IMR-90 (cell line): ENCODE measurements at places on chromosomes 6 and 20. TPM values are rescaled to one million over a fixed set of nuclear protein-coding genes. Genes with fewer than 3 reads are reported as not detected.

The HLA-DQA1 gene
- not detected in 2 replicates for total RNA-seq

The CDC25B gene
- 14.5 and 14.7 TPM in 2 replicates for total RNA-seq

The CTAGE9 gene
- total RNA-seq: not detected in 2 replicates

The WASF1 gene
- 3.0 and 4.4 TPM in 2 replicates for total RNA-seq

The MAP7 gene
- total RNA-seq: 0.28 and 0.36 TPM in 2 replicates

The RBM24 gene
- total RNA-seq: 4.1 and 6.7 TPM in 2 replicates

The HECA gene
- total RNA-seq: 4.3 and 7.2 TPM in 2 replicates

The CFAP206 gene
- total RNA-seq: under 0.01 and 0.28 TPM in 2 replicates

The TCFL5 gene
- 8.2 and 8.3 TPM in 2 replicates for total RNA-seq

The PDCD2 gene
- 46.1 and 50.3 TPM in 2 replicates for total RNA-seq

The ESR1 gene
- total RNA-seq: not detected in 2 replicates

The PREX1 gene
- 0.56 and 0.72 TPM in 2 replicates for total RNA-seq

GRCh38 chr6:21163110-21163837 is 430.3 kb upstream of the SOX4 start:
- H3K4me1 ChIP-seq: peaks cover 1% of the 10 kb centered on the region; the same call in 1 of the 2 replicates
- H3K36me3 ChIP-seq: no peaks in the 10 kb centered on the region
- DNase-seq: peak; percentile 79
- no peaks in the 10 kb centered on the region for H3K27me3 ChIP-seq
- no peak overlapping the region for H3K4me3 ChIP-seq

GRCh38 chr6:126550323-126550722 is 210.4 kb downstream of the CENPW start:
- H3K27me3 ChIP-seq: no peaks in the 10 kb centered on the region
- no peak for DNase-seq
- H3K4me1 ChIP-seq: no peaks in the 10 kb centered on the region
- H3K4me3 ChIP-seq: no peak overlapping the region
- no peaks in the 10 kb centered on the region for H3K36me3 ChIP-seq

GRCh38 chr6:26493258-26493657 is 6.8 kb upstream of the BTN1A1 start:
- H3K27ac ChIP-seq: no peak overlapping the region
- H3K27me3 ChIP-seq: peaks cover 6% of the 10 kb centered on the region
- H3K4me3 ChIP-seq: no peak overlapping the region
- DNase-seq: peak; percentile 55

DNA sequence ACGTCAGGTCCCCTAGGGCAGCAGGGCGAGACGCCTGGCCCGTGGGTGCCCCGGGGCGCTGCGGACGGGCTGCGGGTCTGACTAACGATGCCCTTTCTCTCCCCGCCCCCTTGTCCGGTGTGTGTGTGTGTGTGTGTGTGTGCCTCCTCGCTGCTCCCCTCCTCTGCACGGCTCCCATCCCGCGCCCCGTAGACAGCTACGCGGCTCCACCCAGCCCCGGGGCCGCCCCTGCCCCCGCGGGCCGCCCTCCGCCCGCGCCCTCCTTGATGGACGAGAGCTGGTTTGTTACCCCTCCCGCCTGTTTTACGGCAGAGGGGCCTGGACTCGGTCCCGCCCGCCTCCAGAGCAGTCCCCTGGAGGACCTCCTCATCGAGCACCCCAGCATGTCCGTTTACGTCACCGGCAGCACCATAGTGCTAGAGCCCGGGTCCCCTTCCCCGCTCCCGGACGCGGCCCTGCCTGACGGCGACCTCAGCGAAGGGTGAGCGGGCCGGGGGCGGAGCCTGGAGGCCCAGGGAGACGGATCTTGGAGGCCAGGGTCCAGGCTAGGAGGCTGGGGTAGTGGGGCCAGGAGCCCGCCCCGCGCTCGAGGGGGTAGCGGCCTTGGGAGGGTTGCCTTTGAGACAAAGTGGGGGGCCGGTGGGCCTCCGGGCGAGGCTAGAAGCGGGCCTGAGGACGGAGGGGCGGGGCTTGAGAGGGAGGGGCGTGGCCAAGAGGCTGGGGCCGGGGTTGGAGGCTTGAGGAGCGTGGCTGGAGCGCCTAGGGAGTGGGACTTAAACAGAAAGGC is 5.1 kb downstream of the TP53INP2 start:
- DNase-seq: peak; percentile 54
- peak overlapping the region; percentile 57 for H3K4me3 ChIP-seq
- H3K27ac ChIP-seq: peak overlapping the region; percentile 75
- peaks cover 19% of the 10 kb centered on the region for H3K36me3 ChIP-seq
- peaks cover 23% of the 10 kb centered on the region for H3K4me1 ChIP-seq

DNA sequence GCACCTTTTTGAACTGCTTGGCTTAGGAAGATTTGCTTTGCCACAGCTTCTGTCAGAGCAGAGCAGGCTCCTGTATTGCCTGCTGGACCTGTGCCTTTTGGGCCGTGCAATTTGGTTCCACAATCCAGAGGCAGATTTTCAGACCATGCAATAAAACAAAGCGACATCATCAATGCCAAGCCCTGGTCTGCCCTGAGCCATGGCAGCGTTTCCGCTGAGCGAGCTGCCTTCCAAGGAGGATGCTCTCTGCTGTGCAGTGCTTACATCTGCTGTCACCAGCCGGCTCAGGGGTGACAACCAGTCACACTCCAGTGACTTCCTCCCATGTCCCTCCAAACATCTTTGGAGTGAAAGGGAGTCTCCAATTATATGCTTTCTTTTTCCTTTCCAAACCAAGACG is 282.2 kb downstream of the CDH26 start:
- H3K4me1 ChIP-seq: peaks cover 6% of the 10 kb centered on the region
- no peak for DNase-seq
- H3K4me3 ChIP-seq: no peak overlapping the region
- H3K27ac ChIP-seq: no peak overlapping the region
- no peaks in the 10 kb centered on the region for H3K36me3 ChIP-seq

- H3K27me3 ChIP-seq: no peaks in the 10 kb centered on the region
- H3K4me3 ChIP-seq: peak overlapping the region; percentile 90
- no peaks in the 10 kb centered on the region for H3K4me1 ChIP-seq
- peaks cover 1% of the 10 kb centered on the region for H3K36me3 ChIP-seq
- peak; percentile 8 for DNase-seq
These were observed 425 bp downstream of the HBS1L start for GRCh38 chr6:135054226-135054568.

GRCh38 chr6:156880913-156881312 is 103.7 kb downstream of the ARID1B start:
- H3K4me3 ChIP-seq: no peak overlapping the region
- H3K27me3 ChIP-seq: no peaks in the 10 kb centered on the region
- H3K27ac ChIP-seq: no peak overlapping the region
- DNase-seq: no peak
- peaks cover 21% of the 10 kb centered on the region for H3K4me1 ChIP-seq

GRCh38 chr6:43760210-43761168 is 9.5 kb upstream of the VEGFA start:
- H3K4me3 ChIP-seq: no peak overlapping the region
- H3K36me3 ChIP-seq: no peaks in the 10 kb centered on the region
- peaks cover 10% of the 10 kb centered on the region for H3K4me1 ChIP-seq
- no peak overlapping the region for H3K27ac ChIP-seq

DNA sequence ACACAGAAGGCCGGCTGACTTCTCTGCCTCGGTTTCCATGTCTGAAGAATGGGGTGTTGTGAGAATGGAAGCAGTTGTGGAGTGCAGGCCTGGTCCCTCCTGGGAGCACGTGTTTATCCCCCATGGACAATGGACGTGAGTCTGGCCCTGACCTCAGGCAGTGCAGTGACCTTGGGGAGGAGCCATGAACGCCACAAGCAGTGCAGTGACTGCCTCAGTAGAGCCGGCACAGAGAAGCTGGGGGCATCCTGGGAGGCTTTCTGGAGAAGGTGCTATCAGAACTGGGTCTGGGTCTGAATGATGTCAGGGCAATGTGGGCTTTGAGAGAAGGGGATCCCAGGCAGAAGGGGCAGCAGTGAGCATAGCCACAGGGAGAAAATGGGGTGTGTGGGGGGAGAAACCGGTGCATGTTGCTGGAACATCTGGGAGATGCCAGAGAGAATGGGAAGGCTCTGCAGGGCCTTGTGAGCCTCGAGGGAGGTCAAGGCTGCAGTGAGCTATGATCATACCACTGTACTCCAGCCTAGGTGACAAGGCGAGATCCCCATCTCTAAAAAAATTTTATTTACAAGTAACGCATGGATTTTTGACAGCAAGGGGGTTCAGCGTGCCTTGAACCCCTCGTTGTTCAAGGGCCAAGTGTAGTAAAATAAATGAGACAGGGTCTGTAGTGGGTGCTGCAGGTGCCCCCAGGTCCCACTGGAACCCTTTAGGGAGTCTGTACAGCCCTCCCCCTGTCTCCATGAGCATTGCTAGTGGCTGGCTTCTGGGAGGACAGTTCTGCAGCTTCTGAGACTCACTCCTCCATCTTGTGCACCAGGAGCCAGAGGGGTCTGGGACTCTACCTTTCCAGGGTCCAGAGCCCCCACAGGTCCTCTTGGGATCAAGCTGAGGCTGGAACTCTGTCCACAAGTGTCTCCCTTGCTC is 27.0 kb upstream of the ZBP1 start:
- peaks cover 2% of the 10 kb centered on the region for H3K27me3 ChIP-seq
- H3K36me3 ChIP-seq: peaks cover 10% of the 10 kb centered on the region; the same call in 1 of the 2 replicates
- no peaks in the 10 kb centered on the region for H3K4me1 ChIP-seq
- no peak overlapping the region for H3K4me3 ChIP-seq
- DNase-seq: no peak
- no peak overlapping the region for H3K27ac ChIP-seq

GRCh38 chr6:19303383-19303782 is 533.8 kb upstream of the ID4 start:
- DNase-seq: no peak
- no peaks in the 10 kb centered on the region for H3K27me3 ChIP-seq
- H3K4me3 ChIP-seq: no peak overlapping the region
- H3K27ac ChIP-seq: no peak overlapping the region

- H3K4me1 ChIP-seq: no peaks in the 10 kb centered on the region
- no peaks in the 10 kb centered on the region for H3K36me3 ChIP-seq
- H3K27me3 ChIP-seq: peaks cover 36% of the 10 kb centered on the region
- DNase-seq: no peak
These were observed 2.0 kb downstream of the GLP1R start for GRCh38 chr6:39050453-39051112.

GRCh38 chr6:35810971-35811698 is 6.0 kb downstream of the LHFPL5 start:
- peak; percentile 69 for DNase-seq
- H3K27ac ChIP-seq: no peak overlapping the region
- no peaks in the 10 kb centered on the region for H3K36me3 ChIP-seq
- no peaks in the 10 kb centered on the region for H3K4me1 ChIP-seq

DNA sequence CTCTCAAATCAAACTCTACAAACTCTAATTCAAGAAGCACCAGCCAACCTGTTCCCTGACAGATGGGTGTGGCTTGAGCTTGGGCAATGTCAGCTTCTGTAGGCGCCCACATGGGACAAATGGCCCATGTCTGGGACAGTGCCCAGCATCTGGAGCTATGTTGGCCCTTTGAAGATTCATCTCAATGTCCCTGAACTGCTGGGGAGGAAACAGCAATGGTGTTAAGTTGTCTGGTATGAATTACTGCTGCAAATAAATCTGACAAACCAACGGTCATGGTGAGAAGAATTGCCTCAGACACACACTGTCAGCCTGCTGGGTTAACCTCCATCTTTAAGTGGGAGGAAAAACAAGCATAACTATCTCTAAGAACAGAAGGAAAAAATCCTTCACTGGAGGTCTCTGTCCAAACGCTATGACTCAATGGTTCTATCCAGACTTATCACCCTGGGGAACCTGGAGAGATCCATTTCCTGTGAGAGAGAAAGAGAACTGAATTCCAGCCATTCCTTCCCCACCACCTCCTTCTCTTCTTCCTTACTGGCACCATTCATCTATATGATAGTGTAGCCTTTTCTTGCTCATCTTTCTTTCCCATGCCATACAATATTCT is 274.9 kb downstream of the CDH26 start:
- H3K27ac ChIP-seq: no peak overlapping the region
- no peaks in the 10 kb centered on the region for H3K27me3 ChIP-seq
- H3K4me3 ChIP-seq: no peak overlapping the region
- peak; percentile 25 for DNase-seq
- no peaks in the 10 kb centered on the region for H3K36me3 ChIP-seq

GRCh38 chr6:127907960-127908640 is 7.2 kb upstream of the THEMIS start:
- no peaks in the 10 kb centered on the region for H3K27me3 ChIP-seq
- no peaks in the 10 kb centered on the region for H3K36me3 ChIP-seq
- H3K4me3 ChIP-seq: no peak overlapping the region
- no peak for DNase-seq
- H3K4me1 ChIP-seq: no peaks in the 10 kb centered on the region

DNA sequence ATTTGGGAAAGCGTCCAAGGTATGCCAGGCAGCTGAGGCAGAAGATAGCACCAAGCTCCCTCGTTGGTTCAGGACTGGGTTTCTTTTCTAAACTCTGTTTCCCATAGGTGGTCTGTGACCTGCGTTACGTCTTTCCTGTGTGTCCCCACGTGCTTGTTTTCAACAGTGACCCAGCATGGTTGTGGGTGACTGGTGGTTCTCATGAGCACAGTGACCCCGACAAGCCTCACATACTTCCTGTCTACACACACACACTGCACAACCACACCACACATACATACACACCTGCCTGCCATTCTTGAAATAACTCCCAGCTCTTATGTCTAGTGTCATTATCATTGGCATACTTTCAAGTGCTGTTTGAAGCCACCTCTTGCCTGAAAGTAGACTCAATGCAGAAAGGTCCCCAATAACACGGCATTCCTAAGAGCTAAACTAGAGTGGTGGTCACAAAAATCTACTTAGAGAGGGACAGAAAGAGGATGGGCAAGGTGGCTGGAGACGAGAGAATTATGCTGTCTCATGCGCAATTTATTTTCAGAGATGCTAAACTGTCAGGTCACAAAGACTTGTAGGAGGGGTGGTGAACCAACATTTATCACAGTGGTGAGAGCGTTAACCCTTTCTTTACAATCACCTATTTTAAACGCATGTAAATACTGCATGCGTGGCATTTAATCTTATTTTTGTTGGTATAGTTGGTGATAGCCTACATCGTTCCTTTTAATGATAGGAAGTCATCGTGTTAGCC is 66.7 kb downstream of the GCNT2 start:
- H3K36me3 ChIP-seq: no peaks in the 10 kb centered on the region
- no peaks in the 10 kb centered on the region for H3K4me1 ChIP-seq
- H3K4me3 ChIP-seq: no peak overlapping the region
- no peak for DNase-seq
